ENCODE measurements at places on chromosomes 11 and 22.

DNA sequence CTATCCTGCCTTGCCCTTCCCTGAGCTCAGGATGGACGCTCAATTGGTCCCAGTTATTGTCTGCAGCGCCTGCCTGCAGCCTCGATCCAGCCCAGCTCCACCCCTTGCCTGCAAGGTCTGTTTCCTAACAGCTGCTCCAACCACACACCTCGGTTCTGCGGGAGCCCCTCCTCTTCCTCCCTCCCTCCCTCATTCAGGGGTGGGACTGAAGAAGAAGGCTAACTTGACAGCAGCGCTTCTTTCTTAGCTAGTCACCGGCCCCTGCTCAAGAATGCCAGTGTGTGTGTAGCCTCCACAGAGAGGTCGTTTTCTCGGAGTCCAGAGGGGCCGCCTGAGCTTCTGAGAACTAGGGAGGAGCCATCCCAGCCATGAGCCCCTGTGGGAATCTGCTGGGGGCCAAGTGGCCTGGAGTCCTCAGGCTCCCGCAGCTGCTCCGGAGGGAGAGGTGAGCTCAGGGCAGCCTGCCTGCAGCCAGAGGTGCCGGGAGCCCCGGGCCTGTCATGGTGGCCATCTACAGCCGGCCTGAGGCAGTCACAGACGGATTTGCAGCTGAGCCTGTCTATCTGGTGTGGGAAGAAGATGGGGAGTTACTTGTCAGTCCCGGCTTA lies 36.1 kb downstream of the LIMK2 start:
- no peak for DNase-seq

DNA sequence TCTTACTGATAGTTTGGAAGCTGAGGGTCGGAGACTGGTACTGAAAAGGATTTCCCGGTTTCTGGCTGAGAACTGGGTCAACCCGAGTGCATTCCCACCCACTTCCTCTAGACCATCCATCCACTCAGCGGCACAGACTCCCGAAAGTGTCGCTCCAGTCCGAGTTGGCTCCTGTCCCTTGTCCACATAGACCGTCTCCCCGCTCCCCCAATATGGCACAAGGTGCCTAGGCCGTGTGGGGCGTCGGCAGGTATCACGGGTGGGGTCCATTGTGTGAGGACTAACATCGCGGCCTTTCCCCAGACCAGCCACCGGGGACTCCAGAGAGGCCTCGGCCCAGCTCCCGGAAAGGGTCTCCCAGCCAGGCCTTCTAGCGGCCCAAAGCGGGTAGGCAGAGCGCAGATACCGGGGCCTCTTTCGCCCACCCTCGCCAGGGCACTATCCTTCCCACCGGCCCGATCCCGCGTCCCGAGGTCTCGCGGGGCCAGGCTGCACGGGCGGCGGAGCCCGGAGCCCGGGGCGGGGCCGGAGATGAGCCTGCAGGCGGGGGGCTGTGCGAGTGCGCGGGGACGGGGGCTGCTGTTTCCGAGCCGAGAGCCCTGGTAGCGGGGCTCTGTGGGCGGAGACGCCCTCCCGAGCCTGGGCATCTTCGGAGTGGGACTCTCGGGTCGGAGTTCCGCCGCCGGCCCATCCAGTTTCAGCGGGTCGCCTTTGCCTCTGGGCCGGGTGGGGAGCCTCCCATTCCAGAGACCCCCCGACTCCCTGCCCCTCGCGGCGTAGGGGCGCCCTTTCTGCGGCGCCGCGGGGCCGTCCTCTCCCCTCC lies 21.1 kb downstream of the SERPINH1 start:
- peak; percentile 52 for DNase-seq

GRCh38 chr22:34845391-34845790 lies 220.6 kb upstream of the ISX start:
- DNase-seq = no peak

DNA sequence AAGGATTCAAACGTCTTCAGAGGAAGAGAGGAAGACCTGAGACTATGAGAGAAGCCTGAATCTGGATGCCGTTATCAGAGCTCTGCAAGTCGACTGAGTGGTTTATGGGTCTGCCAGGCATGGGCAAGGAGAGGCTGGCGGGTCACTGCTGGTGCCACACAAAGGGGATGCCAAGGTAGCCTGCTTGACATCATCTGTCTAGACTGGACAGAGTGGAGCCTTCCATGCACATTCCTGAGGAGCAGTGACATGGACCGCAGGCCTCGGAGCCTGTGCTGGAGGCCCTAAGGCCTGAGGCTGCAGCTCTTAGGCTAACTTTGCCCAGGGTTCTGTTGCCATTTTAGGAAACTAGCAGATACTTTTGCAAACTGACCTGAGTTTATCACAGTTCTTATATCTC lies 127.4 kb downstream of the WT1 start:
- no peak for DNase-seq

GRCh38 chr11:123536690-123537437 lies 106.8 kb downstream of the GRAMD1B start:
- DNase-seq = no peak

- no peak for DNase-seq
Observed at GRCh38 chr11:119309953-119310681, 6.8 kb downstream of the MCAM start.

All from NCI-H2171 (cell line).